ENCODE measurements at places on chromosomes 6 and 20.

GRCh38 chr6:129777371-129777770, 67.4 kb upstream of the ARHGAP18 start:
- no peak for DNase-seq

- DNase-seq = no peak
Measured at GRCh38 chr6:33935439-33936080, 131.8 kb upstream of the MLN start.

- no peak for DNase-seq
Measured at GRCh38 chr6:161228096-161228495, 45.8 kb downstream of the AGPAT4 start.

DNA sequence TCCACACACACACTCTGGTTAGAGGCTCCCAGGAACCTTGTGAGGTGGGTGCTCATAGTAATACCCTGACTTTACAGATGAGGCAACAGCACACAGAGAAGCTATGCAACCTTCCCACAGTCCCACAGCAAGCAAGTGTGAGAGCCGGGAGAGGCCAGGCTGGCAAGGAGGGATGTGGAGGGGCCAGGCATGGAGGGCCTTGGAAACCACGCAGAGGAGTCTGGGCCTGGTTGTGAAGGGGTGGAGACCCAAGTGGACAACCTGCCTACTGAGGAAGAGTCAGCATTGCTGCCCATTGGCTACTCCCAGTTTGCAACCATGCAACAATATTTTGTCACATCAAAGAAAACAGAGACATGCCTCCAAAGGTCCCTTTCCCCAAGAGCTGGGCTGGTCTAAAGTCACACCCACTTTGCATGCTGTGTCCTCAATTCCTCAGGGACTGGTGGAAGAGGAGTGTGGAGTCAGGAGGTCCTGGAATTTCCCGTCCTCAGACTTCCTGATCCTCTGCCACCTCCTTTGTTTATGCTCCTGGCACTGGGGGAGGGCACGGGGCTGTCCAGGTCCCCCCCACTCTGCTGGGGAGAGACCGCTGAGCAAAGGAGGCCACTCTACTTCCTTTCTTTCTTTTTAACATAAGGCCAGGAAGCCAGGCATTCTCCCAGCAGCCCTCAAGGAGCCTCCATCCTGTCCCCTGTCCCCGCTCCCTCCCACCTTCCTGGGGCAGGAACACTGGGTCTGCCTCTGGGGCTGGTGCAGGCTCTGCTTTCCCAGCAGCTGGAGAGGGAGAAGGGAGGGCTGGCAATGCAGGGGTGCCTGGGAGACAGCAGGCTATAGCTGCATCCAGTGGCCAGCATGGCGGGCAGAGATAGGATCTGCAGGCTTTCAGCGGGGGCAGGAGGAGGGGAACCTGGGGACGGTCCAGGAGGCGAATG, 68.3 kb downstream of the NOL4L start:
- DNase-seq = no peak

DNA sequence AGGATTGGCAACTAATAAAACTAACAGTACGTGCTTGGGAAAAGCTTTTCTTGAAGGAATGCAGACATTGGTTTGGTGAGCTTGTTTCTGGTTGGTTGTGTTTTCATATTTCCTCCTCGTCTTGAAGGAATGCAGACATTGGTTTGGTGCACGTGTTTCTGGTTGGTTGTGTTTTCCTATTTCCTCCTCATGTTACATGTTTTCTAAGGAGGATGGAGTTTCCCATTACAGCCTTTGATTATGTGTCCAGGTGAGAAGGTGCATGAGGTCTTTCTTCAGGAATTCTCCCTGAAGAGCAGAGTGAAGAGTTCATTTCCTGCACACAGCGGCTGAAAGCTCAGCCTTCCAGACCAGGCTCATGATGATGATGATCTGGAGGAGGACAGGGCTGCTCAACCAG, 190.6 kb downstream of the SMOC2 start:
- DNase-seq = no peak

DNA sequence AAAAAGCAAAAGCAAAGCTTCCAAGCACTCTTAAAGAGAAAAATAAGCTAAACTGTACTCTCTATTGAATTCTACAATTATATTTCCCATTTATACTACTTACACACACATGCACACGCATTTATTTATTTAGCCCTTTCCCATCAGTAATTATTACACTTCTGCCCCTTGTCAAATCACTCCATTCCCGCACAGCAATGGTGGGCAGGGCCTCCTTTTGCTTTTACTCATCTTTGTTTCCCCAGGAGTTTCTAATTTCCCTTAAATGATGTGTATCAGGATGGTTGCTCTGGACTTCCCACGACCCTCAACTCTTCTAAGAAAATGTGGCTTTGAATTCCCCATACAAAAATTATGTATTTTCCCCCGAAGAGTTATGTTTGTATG, 19.9 kb downstream of the PXT1 start:
- DNase-seq = no peak

DNA sequence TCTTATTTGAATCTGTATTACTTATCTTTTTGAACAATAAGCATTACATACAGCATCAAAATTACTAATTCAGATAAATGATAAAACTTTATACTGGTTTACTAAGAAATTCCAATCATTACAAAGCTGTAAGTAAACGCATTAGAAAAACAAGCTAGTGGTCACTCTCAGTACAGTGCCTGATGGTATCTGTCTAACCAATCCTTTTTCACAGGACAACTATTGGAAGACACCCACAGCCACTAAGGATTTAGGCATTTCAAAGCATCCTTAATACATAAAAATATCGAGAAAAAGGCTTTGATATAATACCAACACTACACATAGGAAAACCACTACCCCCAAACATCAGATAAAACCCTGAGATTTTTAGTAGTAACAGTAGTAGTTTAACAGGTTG, 2.6 kb downstream of the CD164 start:
- no peak for DNase-seq

DNA sequence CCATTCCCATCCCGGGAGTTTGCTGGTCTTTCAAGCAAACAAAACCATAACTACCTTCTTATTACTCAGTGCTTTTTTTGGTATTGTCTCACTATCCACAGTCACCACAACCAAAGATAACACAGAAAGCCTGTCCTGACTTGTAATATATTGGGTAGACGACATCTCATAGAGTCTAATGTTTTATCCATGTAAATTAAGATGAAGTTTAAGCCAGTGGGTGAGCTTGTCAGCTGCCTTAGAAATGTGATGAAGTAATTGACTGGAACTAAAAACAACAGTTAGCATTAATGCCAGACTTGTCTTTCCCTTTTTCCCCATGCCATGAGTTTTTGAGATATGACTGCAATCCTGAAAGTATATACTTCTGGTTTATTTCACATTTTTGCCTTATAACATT, 282.7 kb upstream of the PRDM1 start:
- DNase-seq = peak; percentile 66

Data from keratinocyte (primary cell).